Fibroblast of lung (primary cell): ENCODE measurements at places on chromosomes 4 and X.

DNA sequence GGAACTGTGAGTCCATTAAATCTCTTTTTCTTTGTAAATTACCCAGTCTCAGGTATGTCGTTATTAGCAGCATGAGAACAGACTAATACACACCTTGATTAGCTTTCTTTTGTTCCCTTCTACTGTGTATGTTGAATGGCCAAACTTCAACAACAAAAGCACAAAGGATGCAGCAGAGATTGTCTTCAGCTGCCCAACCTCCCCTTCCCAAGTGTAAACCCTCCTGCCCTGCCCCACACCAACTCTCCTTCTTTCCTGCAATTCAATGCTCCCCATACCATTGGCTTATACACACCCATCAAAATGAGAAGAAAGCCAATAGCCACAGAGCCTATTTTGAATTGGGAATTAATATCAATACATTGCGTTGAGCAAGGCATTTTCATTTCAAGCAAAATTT, 27.8 kb downstream of the ANOS1 start:
- no peak for DNase-seq

GRCh38 chr4:68951078-68951805, at the start of gene UGT2A3:
TSS of gene UGT2A3 (minus strand) at chr4:68951804. CDS start at chr4:68951760, 44 bp downstream.
- DNase-seq, result no peak

- DNase-seq, result peak; percentile 24
Measured at GRCh38 chrX:109966246-109966645, 36.7 kb upstream of the TMEM164 start.

DNA sequence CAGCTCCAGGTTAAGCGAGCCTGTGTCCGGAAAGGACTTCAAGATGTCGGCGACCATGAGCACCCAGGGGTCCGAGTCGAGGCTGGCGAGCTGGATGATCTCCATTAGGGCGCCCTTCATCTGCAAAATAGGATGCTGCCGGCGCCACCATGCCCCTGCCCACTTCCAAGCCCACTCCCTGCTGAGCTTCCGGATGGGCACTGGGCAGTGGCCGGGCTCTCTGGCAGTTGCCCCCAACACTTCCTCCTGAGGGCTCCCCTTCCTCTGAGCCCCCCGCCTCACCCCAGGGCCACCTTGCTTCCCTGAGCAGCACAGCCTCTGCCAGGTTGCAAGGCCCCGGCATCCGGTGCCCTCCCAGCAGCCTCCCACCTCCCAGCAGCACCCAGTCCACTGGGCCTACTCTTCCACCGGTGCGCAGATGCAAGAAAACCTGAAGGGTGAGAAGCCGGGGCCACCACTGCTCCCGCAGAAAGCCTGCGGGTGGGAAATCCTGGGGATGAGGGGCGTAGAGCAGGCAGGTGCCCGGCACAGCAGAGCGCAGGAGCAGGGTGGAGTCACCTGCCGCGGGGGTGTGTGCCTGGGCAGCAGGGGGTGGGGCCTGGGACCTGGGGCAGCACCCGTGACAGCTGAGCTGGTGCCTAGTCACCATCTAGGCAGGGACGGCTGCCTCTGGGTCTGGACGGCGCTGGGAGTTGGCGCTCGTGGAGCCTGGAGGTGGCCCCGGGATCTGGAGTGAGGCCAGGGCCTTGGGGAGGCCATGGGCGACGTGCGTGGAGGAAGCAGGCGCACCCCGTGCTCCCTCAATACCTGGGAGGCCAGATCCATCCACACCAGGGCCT, 17.0 kb downstream of the NELFA start:
- DNase-seq, result no peak

DNA sequence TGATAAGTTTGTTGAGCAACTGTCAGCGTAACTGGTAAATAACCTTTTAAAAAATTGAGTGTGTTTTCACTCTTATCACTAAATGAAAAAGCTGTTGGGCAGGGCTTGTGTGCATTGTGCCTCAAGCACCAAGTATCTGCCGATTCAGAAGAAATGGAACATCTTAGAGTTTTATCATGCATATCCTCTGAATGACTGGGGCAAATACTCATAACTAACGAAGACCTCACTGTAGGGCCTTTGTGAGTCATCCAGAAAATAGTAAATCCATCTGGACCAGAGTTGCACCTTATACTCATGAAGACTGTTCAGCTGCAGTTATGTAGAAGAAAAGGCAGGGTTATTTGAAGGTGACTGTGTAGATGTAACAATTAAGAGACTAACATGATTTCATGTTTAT, 222.1 kb downstream of the CAMK2D start:
- DNase-seq, result peak; percentile 67

GRCh38 chr4:114466299-114466698, 132.3 kb upstream of the UGT8 start:
- DNase-seq, result no peak

GRCh38 chrX:34382416-34382815, 250.3 kb upstream of the FAM47A start:
- DNase-seq, result peak; percentile 73

GRCh38 chr4:129926936-129927335, 831.0 kb downstream of the C4orf33 start:
- DNase-seq, result no peak

- no peak for DNase-seq
Measured at GRCh38 chr4:67714248-67714583, 13.3 kb upstream of the UBA6 start.

DNA sequence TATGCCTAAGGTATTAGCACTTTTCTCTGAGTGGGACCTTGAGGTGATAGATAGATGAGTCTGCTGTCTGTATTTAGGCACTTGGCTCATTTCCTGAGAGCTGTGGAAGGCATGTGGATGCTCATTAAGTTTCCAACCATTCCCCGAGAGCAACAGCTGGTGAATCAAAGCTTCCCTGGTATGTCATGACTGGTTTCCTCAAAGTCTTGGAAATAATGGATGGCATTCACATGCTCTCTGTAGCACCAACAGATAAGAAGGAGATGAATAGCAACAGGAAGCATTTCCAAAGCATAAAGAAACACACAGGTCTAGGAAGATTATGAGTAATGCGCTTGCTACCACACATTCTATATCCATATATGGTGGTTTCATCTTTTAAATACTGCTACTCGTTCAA, 118.3 kb upstream of the ETNPPL start:
- DNase-seq, result peak; percentile 99

DNA sequence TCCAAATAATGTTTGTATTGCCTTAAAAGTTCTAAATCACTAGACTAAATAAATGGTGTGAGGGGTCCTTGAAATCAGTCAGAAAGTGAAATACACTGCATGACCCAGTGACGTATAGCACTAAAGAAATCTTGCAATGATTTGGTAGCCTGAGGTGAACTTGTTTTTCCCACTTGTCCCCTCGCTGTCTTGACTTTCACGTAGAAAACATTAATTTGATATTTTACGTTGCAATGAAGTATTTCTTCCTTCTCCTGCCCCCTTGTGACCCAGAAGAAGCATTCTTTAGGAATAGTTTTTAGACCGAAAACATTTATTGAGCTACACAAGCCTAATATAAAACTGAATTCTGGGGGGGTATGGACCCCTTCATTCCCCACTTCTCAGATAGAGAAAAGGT, 3.7 kb downstream of the KLB start:
- no peak for DNase-seq
